Stimulated activated CD8-positive, alpha-beta memory T cell treated with anti-CD3 and anti-CD28 coated beads, Interleukin-15, amount 100 ng/mL, for 24 hours (primary cell): ENCODE measurements at places on chromosomes 2 and 18.

DNA sequence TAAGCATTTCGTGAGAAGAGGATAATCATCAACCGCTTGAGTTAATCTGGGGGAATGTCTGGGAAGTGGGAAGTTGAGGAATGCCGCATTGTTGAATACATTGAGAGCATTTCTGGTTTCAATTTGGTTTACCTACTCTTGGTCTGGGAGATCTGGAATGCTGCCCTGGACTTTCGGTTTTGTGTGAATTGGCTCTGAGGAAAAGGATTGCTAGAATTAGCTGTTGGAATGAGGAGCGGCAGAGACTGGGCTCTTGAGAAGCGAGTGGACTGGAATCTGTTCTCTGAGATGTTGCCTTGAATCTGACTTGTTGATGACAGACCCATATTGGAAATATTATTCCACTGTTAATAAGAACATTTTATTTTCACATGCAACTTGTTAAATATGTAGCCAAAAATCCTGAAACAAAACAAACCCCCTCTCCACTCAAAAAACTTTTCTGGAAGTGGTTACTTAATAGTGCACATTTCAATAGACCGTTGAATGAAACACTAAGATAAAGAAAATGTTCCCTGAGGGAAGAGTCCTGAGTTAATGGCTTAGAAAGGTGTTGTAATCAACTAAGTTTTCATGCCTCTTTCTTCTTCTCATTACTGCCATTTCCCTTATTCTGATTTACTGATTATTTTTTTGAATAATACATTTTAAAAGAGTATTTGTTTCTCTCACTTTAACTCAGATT lies 50.8 kb downstream of the PTPRM start:
- DNase-seq = no peak

DNA sequence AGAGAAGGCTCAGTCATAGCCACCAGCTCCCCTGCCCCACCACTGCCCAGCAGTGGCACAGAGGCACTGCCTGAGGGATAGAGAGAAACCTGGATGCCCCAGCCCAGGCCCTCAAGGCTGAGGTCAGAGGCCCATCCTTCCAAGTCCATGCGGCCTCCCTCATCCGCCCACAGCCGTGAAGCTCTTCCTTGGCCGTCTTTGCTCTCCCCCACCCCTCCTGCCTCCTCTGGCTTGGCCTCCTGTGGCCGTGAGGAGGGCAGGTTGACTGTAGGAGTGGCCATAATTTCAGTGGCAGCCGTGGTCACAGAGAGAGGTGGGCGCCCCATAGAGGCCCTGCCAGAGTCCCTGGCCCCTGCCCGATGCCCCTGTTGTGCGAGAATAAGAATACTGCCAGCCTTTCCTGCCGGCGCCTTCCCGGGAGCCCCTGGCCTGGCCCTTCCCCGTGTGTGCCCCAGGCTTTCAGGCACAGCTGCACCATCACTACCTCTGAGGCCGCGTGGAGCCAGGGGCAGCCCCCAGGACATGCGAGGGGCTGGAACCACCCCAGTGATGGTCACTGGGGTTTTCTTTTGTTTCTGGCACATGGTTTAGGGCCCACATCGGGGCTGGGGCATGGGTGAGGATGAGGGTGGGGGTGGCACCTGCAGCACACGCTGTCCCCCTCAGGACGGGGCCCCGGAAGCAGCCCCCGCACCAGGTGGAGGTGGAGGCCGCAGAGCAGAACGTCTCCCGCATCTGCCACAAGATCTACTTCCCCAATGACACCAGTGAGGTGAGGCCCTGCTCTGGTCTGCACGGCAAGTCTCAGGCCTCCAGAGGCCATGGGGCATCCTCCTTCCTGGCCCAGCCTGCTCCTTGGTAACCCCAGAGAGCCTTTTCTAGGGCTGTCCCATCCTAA lies 13.1 kb upstream of the GPR17 start:
- DNase-seq = no peak

- DNase-seq = no peak
Observed at GRCh38 chr2:233385489-233386044, 31.3 kb downstream of the DGKD start.

DNA sequence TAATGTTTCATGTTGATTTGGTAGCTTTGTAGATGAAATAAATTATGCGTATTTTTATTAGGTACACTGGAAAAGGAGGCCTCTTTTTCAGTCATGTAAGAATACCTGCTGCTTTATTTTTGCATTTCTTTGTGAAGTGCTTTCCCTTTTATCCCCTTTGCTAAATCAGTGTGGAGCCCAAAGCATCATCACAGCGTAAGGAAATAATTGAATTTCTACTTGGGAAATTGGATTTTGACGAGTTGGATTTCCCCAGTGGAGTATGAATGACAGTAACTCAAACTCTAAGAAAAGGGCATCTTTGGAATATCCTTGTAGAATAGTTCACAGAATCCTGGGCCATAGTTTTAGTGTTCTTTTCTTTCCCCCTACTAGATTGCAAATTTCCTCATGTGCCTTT lies 97.2 kb downstream of the KCNJ3 start:
- DNase-seq = no peak

GRCh38 chr2:217870528-217871011 lies 132.2 kb downstream of the TNS1 start:
- no peak for DNase-seq

DNA sequence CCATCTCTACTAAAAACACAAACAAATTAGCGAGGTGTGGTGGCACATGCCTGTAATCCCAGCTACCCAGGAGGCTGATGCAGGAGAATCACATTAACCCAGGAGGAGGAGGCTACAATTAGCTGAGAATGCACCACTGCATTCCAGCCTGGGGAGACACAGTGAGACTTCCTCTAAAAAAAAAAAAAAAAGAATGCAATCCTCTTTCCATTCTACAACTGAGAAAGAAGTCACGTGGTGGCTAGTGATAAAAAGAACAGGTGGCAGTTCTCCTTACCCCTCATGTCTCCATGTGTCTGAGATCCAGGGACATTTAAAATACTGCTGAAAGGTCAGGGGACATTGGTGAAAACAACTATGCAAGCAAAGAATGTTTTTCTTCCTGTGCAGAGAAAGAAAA lies 24.4 kb upstream of the GPR39 start:
- DNase-seq = no peak

GRCh38 chr2:149037851-149038250 lies 648 bp upstream of the LYPD6B start:
- DNase-seq = no peak

DNA sequence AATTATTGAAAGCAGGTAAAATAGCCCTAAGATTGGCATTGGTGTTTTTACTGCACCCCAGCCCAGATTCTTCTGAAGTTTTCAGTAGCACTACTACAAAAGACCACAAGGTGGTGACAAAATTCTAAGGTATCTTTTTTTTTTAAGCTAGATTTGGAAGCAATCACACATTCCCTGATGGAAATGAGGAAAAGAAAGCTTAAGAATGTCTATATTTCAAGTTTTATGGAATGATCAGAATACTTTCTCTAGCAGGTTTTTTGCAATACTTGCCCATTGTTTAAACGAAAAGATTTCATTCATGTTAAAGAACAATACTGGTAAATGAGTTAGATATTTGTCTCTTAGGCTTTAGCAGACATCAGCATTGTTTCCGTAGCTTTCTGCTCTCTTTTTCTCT lies 32.1 kb upstream of the ZNF638 start:
- DNase-seq = no peak

DNA sequence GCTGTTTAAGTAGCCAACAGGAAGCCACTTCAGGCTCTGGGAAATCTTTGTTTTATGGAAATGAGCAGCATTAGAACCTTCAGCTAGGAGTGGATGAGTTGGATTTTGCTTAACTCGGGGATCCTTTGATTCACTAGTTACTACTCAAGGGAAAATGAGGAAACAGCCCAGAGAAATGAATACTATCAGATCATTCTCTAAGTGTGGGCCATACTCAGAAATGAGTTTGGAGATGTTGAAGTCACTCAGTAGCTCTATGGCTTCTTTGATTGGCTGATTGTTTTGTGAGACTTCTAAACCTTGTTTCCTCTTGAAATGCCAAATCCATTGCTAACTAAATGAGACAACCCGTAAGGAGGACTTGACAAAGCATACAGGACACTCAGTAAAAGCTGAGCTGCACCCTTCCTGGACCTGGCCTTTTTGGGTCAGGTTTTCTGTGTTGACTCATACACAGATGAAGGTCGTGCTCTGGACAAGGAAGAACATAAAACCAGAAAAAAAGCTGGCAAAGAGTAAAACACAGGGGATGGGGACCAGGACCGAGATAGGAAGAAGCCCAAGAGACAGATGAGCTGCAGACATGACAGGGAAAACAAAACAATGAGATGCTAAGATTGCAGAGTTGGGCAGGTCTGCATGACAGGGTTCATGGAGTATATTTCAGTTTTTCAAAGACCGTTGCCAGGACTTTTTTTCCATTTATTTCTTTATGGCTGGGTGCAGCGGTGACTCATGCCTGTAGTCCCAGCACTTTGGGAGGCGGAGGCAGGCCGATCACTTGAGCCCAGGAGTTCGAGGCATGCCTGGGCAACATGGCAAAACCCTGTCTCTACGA lies 41.6 kb downstream of the INO80C start:
- DNase-seq = no peak

DNA sequence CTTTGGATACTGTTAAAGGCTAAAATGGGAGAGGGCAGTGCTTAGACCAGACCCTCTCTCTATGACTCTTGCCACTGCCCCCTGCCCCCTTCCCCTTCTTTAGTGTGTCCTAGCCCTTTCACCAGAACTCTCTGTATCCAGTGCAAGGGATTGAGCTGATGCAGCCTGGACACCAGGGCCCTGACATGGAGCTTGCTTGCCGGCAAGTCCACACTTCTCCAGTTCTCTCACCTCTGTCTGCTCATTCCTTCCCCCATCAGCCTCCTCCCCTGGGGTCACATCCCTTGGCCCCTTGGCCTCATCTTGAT lies 1.5 kb upstream of the WNT6 start:
- no peak for DNase-seq

- no peak for DNase-seq
Observed at GRCh38 chr18:61470031-61470674, 136.9 kb downstream of the CDH20 start.

- no peak for DNase-seq
Observed at GRCh38 chr2:109270505-109271312, 141.7 kb downstream of the SH3RF3 start.

DNA sequence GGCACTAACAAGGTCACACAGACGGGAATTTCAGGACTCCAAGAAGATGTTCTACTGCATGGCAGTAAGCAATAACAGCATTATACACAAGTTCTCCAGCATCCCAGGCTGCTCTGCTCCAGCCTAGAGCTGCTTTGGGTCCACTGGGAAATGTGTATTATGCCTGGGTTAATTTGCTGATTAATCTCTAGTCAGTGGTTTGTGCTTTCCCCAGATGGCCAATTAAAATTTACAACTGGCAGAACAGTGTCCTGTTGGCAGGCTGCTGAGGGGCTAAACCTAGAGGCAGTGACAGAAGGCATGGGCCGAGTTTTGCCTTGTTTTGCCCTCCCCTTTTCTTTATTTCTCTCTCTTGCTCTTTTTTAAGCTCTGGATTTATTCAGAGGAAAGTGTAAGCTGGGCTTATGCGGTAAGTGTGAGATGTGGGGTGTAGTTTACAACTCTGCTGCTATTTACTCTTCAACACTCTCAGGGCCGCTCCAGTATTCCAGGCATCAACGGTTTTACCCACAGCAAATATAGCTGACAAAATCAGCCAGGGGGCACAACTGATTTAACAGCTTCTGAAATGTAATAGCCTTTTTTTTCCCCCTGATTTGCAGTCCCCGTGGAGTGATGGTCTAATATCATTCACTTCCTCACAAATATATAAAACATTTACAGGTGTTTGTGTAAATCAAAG lies 348.0 kb downstream of the GPD2 start:
- DNase-seq = no peak

DNA sequence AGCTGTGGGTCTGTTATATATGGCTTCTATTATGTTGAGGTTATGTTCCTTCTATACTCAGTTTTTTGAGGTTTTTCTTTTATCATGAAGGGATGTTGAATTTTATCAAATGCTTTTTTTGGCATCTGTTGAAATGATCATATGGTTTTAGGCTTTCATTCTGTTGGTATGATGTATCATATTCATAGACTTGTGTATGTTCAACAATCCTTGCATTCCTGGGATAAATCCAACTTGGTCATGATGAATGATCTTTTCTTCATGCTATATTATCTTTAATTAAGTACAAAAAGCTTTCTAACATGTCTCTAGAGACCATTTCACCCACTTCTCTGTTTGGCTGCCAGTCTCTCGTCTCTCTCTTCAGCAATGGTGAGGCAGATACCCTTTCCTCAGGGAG lies 54.2 kb downstream of the MDH1 start:
- DNase-seq = no peak

- DNase-seq = no peak
Observed at GRCh38 chr2:222483513-222484039, 59.2 kb downstream of the SGPP2 start.

DNA sequence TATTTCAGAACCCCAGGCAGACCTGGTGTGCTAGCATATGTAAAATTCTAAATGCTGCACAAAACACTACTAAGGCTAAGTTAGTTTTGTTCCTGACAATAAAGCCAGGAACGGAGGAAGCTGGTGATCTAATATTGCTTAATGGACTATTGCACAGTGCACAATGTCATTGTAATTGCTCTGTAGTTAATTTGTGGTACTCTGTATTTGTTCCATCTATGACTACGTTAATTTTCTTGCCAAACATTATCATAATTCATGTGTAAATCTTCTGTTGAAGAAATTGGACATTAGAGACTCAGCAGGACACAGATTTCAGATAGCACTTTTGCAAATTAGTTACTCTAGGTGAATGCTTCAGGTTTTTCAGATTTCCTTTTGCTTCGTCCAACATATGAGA lies 232.3 kb downstream of the RIT2 start:
- DNase-seq = no peak

DNA sequence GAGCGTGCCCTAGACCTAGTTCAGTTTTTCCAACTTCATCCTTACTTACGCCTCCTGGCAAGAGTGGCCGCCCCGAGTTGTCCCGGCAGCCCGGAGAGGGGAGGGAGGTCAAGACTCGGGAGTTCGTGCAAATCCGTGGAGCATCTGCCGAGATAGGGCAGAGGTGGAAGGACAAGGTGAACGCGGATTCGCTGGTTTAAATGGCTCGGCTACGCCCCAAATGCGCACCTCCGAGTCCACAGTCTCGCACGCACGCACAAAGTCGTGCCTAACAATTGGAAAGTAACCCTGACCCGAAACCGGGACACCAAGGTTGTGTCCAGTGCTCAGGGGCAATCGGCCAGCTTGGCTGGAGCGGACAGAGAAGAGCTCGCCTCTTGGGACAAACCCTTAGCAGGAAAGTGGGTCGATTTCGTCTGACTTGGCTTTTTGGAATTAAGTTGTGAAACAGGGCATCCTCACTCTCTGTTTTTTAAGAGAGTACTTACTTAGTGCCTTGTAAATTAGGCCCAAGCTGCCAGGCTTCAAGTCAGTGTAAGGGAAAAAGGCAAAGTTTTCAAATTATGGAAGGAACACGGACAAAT lies 726 bp upstream of the SS18 start:
- DNase-seq = no peak

DNA sequence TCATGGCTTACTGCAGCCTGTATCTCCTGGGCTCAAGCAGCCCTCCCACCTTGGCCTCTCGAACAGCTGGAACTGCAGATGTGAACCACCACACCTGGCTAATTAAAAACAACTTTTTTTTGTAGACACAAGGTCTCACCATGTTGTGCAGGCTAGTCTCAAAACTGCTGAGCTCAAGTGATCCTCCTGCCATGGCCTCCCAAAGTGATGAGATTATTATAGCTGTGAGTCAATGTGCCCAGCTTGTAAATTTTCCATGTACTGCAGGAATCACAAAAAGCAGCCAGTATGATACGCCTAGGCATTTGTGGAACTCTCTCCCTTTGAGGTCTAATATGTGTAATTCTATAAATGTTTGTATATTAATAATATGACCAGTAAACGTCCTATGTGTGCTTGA lies 59.9 kb downstream of the MSH6 start:
- no peak for DNase-seq
